GM12891 (cell line): ENCODE measurements at places on chromosomes 4 and X.

DNA sequence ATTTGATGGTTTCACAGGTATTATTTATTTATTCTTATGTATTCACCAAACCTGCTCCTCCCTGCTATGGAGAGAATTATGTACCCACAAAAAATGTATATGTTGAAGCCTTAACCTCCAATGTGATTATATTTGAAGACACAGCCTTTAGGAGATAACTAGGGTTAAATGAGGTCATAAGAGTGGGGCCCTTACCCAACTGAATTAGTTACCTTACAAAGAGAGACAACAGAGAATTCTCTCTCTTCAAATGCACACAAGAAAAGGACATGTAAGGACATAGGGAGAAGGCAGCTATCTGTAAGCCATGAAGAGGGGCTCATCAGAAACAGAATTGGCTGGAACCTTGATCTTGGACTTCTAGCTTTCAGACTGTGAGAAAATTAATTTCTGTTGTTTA, 44.0 kb downstream of the ZGRF1 start:
- DNase-seq = no peak

DNA sequence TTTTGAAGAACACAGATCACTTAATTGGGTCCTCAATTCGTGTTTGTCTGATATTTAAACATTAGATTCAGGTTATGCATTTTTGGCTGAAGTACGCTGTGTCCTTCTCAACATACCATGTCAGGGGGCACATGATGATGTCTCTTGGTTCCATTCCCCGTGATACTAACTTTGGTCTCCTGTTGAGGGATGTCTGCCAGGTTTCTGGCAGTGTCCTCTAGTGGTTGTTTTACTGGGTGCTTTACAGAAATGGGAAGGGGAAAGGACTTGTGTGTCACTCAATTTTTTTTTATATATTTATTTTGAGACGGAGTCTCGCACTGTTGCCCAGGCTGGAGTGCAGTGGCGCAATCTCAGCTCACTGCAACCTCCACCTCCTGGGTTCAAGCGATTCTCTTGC, 58.2 kb downstream of the WWC2 start:
- DNase-seq = no peak

GRCh38 chr4:33577791-33578190, 2666.5 kb downstream of the ARAP2 start:
- DNase-seq = no peak

DNA sequence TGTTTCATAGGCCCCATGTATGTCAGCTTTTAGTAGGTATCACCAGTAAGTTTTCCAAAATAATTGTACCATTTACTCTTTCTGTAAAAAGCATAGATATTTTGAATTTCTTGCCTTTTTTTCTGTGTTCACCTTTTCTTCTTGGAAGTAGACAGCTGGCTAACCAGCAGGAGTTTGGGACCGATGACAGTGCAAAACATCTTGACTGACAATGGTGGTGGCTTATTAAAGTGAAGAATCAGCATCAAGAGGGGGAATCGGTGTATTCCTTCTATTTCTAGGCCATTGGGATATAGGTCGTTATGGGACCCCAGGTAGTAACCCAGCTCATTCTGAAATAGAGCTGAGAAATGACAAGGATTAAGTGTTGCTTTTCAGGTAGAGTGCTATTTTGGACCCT, 3.2 kb downstream of the CEP44 start:
- no peak for DNase-seq

- DNase-seq = no peak
Measured at GRCh38 chrX:100353326-100353725, 56.7 kb downstream of the PCDH19 start.

GRCh38 chr4:46874811-46875210, 34.2 kb downstream of the COX7B2 start:
- DNase-seq = no peak

GRCh38 chrX:8755813-8756212, 23.9 kb upstream of the ANOS1 start:
- no peak for DNase-seq

- no peak for DNase-seq
Measured at GRCh38 chr4:8710416-8710815, 117.9 kb downstream of the CPZ start.

DNA sequence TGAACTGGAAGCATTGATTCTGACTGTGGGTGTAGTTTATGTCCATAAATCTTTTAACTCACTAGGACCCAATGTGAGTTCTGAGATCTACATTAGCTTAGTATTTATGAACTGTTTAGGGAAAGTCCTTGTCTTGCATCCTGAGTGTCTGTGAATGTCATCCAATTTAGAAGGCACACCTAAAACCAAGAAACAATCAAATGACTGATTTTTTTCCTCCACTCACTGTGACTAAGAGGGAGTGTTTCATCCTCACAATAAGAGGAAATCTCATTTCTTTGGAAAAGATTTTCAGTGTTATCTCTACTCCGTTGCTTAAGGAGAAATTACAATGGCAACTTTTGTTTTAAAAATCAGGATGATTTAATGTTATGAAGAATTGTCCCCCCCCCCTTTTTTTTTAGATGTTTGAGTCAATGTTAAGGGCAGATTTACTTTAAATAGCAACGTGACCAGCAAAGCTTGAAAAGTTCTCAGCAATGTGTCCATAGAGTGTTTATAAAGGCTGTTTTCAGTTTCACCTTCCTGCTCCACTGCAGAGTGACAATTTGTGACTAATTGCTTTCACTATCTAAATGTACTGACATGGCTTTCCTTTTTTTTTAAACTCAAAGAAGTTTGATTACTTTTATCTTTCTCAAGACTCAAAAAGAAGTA, 173.0 kb downstream of the SPCS3 start:
- peak; percentile 8 for DNase-seq

DNA sequence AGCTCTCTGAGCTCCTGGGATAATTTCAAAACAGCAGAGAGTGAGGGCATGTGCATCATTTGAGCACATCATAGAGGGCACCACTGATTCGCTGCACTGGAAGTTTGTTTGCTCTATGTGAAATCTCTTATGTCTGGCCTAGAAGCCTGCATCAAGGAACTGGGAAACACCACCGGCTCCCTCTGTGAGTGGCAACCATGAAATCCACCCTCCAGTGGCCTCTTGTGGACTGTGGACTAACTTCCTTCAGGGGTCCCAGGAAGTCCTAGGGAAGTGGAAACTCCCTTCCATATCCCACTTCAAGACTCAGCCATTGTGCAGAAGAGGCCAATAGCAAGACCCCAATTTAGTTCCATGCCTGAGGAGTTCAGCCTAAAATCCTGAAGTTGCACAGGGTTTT, 48.0 kb upstream of the IGFBP7 start:
- no peak for DNase-seq
